ENCODE measurements at places on chromosomes 1 and 21.
A peak's percentile ranks its signal among the peaks of the same experiment; 100 is the strongest.

DNA sequence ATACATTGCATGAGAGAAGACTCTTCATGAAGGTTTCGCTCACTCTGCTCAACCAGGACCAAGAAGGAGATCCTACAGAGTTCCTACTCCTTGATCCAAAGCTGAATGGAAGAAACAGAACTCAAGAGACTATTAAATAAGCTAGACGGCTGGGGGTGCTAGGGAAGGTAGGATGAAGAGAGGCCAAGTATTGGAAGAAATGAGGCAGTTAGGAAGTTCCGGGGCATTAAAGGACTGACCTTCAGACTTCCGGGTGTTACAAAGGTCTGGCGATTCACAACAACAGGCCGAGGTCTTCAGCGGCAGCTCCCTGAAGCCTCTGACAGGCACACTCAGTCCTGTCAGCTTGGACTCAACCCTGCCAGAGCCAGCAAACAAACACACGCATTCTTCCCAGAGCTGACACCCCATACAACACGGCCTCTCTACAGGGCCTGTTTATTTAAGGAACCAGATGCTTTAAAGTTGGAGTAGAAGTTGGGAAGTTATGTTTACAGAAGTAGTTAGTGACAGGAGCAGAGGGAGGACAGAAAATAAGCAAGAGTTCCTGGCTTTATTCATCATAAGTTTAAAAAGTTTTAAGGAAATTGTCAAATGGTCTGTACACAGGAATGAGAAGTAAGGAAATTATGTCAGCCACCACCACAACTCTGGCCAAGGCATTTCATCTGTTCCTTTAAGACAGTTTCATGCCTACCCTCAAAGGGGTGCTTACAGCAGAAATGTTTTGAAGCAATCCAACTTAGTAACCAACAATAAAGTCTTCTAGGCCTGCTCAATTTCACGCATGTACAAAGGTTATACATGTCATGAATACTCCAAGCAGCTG is 4.7 kb downstream of the SORT1 start:
- peak; percentile 75 for DNase-seq

DNA sequence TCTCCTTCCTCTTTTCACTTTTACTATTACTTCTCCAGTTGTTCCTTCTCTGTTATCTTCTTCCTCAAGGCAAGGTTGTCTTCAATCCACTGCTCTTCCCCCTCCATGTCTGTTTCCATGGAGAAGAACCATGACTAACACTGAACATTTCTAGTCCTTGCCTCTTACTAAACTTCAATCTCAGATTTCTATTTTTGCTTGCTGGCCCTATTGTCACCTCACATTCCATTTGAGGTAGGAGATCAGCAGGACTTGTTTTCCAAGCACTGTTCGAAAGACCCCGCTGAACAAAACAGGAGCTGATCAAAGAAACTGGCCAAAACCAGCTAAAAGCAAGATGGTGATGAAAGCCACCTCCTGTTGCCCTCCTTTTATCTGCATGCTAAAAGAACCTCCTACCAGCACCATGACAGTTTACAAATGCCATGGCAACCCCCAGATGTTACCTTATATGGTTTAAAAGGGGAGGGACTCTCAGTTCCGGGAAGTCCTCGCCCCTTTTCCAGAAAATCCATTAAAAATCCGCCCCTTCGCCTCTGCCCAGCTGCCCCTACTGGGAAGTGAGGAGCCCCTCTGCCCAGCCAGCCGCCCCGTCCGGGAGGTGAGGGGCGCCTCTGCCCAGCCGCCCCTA is 22.6 kb downstream of the GON4L start:
- peak; percentile 55 for DNase-seq

DNA sequence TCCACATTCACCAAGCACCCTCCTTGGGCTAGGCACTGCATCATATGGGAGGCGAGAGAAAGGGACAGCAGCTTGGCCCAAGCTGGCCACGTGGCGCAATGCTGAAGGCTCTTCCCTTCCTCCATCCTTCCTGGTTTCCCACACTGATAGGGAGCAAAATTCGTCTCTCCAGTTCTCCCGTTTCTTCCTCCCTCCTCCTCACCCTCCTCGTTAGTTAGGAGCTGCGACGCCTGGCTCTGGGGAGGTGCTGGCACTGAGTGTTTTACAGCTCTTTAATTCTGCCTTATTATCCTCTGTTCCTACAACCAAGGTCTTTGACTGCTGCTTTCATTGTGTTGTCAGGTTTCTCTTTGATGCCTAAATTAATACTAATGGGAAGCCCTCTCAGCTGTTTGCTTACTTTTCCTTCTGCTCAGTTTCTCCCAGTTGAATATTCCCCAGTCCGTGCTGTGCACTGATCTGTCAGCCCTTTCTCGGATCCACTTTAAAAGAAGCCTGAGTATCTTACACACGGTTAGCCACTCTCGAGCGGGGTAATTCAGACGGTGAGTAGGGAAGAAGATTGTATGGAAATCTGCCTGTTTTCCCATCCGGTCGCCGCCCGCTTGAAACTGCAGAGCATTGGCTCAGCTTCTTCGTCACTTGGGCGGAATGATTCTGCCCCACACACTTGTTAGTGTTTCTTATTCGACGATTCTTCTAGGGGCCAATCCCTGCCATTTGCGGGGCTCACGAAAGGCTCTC is 56.2 kb upstream of the SMYD2 start:
- peak; percentile 56 for DNase-seq

- peak; percentile 24 for DNase-seq
These were observed 13.5 kb downstream of the ASAP3 start for GRCh38 chr1:23470282-23471070.

DNA sequence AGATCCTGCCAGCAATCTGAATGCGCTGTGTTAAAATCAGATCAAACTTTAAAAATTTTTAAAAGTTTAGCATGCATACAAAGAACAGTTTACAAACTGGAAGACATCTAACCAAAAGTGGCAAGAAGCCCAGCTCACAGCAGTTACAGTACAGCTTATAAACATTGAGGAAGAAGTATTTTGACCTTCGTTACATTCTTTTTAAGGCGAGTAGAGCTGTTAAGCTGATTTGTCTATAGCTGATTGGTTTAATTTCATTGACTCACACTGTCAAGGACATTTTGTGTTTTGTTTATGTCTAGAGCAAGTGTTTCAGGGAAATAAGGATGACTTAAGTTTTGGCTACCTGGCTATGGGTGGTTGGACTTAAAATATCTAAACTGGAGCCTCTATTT is 3.0 kb upstream of the PGM1 start:
- DNase-seq, result no peak

GRCh38 chr1:17697458-17697857 is 57.7 kb upstream of the ACTL8 start:
- no peak for DNase-seq

- no peak for DNase-seq
These were observed 33.5 kb upstream of the CCDC27 start for GRCh38 chr1:3718764-3719163.

DNA sequence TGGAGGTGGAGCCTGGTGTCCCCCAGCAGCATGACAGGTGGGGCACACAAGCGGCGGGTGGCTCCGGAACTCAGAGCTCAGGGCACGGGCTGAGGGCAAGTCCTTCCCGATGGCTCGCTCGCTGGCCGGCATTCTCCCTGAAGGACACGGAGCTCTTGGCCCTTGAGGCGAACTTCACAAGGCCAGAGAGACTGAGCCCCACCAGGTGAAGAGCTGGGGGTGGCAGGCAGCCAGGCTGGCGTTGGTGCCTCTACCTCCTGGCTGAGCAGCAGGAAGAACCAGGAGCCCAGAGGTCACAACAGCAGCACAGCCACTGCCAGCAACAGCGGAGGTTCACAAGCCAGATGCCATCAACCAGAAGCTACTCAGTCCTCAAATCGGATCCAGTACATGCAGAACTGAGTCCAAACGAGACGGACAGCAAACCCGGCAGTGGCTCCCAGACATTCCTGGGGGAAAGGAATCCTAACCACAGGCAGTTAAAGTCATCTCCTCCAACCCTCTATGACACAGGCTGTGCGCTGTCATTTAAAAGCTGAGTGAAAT is 54.1 kb downstream of the NPHP4 start:
- DNase-seq, result peak; percentile 66

DNA sequence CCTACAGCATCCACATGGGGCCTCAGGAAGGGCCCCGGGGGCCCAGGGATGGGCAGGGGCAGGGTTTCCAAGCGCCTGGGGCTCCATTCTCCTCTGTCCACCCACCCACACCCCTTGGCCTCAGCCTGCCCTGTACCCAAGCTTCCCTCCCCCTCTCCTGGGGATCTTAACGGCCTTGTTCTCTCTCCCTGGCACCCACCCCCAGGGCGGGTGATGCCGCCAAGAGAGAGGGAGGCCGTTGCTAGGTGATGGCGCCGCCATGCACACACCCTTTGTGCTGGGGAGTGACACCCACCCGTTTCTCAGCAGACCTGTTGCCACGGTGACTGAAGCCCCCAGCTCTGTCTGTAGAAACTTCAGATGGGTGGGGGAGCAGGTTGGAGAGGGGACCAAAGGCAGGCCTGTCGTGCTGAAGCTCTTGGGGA is 7.6 kb downstream of the GPR37L1 start:
- DNase-seq, result no peak

- no peak for DNase-seq
These were observed 349.5 kb upstream of the VAMP3 start for GRCh38 chr1:7421471-7422075.

DNA sequence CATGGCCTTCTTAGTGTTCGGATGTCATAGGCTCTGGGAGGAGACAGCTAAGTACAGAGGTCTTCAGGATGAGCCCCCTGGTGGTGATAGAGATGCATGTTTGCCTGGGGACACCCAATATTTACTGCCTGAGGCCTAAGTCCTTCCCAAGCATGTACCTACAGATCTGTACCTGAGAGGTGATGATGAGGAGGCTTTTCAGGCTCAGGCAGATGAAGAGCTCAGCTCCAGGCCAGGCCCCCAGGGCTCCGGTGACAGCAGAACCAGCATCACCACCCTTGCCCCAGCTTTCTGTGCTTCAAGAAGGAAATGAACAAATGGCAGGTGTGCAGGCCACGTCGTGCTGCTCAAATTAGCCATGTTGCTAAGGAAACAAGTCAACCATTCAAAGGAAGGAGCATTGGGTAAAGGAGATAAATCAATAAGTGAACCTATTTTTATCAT is 21.1 kb downstream of the CACNA1E start:
- no peak for DNase-seq

DNA sequence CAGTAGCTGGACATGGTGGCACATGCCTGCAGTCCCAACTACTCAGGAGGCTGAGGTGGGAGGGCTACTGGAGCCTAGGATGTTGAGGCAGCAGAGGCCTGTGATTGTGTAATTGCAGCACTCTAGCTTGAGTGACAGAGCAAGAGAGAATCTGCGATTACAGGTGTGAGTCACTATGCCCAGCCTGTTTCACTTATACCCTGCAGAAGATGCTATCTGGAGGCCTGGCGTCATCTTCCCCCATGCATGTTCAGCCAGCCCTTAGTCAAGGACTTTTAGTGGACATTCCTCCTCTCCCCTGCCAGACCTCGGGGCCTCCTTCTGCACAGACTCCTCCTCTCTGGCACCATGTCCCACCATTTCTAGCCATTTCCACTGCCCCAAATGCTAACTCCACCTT is 36.3 kb upstream of the RCC2 start:
- DNase-seq, result peak; percentile 76

- no peak for DNase-seq
These were observed 3.5 kb upstream of the PADI1 start for GRCh38 chr1:17201201-17202021.

GRCh38 chr1:110152133-110152785 is 2.0 kb downstream of the SLC6A17 start:
- DNase-seq, result peak; percentile 15

DNA sequence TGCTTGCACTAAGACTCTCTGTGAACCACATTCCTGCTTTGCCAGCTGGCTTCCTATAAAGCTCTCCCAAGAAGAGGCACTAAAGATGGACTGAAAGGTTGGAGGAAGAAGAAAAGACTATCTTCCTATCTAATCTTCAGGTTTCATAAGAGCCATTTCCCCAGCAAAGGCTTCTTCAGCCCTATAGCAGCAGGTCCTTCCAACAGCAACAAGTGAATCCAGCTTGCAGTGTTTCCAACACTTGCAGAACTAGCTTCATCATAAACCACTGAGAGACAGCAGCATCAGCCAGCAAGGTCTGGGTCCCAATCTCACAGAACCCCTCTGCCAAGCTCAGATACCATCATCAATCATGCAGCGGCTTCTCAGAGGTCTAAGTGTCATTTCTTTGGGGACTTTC is 28.1 kb downstream of the FOXJ3 start:
- no peak for DNase-seq

- peak; percentile 95 for DNase-seq
These were observed 9.1 kb upstream of the IFI16 start for GRCh38 chr1:159000625-159001024.

DNA sequence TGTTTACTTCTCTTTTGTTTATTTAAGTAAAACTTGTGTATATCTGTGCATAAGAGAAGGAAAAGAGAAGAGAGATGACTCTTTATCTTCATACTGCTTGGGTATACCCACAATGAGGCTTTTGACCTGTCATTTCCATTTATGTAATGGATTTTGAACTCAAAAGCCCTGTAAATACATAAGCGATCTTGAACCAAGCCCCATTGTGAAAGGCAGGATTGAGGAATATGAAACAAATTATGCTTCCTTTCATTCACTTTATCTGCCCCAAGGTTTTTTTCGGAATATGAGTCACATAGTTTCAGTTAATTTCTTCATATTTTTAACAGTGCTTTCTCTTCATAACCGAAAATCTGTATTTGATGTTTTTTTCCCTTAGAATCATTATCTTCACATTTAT is 21.4 kb downstream of the CNST start:
- DNase-seq, result peak; percentile 91

- no peak for DNase-seq
These were observed 3.0 kb downstream of the USP1 start for GRCh38 chr1:62439652-62440371.

GRCh38 chr1:86866665-86867064 is 47.3 kb downstream of the SELENOF start:
- DNase-seq, result peak; percentile 73

DNA sequence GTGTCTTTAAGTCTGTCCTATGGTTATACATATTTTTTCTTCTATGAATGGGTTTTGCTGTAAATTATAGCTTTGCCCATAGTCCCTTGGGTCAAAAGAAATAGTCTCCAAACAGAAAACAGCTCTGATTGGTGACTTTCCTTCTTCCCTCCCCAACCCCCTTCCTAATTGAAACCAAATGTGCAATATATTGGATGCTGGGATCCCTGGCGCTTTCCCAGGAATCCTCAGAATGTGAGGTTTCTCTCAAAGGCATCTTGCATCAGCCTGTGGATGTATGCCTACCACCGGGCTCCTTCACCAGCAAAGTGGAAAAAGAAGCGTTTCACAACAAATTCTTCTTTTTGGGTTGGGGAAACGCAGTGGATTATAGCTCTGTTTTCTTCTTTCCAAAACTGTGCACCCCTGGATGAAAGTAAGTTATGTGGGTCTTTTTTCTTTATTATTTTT is at the start of gene DDR2:
TSS of gene DDR2 (plus strand) at position 248 of the 450 bp plus-strand sequence. CDS start 86,600 bp downstream, outside the sequence.
- DNase-seq, result peak; percentile 99

- DNase-seq, result no peak
These were observed 11.4 kb downstream of the EDEM3 start for GRCh38 chr1:184743062-184743756.

DNA sequence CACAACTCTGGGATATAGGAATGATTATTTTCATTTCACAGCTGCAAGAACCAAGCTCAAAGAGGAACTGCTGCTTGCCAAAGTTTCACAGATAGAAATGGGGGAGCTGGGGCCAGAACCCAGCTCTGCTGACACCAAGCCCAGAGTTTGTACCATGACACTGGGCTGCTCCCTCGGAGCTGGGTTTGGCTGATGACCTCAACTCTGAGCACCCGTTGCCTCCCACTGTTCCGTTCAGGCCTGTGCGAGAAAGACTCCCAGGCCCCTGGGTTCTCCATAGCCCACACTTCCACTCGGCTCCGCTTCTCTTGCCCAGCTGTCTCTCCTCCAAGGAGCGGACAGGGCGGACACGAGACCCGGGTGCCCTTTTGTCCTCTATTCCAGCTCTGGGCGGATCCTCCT is 55.2 kb downstream of the NGF start:
- DNase-seq, result no peak
